ENCODE measurements at places on chromosomes 16 and 17. TPM values are rescaled to one million over a fixed set of nuclear protein-coding genes. Genes with fewer than 3 reads are reported as not detected.

The MED1 gene
- polyA plus RNA-seq: 14.7 TPM

The NLGN2 gene
- polyA plus RNA-seq: 5.0 TPM

The HIGD1B gene
- 3.0 TPM for polyA plus RNA-seq

The TEX14 gene
- polyA plus RNA-seq: 1.5 TPM

The RGS9 gene
- 2.1 TPM for polyA plus RNA-seq

The CTRB1 gene
- 0.33 TPM for polyA plus RNA-seq

The GJD3 gene
- 1.4 TPM for polyA plus RNA-seq

The PRDM7 gene
- polyA plus RNA-seq: not detected

The MYH13 gene
- 0.02 TPM for polyA plus RNA-seq

The TBC1D3 gene
- polyA plus RNA-seq: not detected

The CDRT15 gene
- polyA plus RNA-seq: not detected

The KCTD19 gene
- polyA plus RNA-seq: 0.07 TPM

Data from lung (tissue), 17 donors.